Left renal cortex interstitium (tissue), 4 donors: ENCODE measurements at places on chromosomes 7 and 10. TPM values are rescaled to one million over a fixed set of nuclear protein-coding genes. Genes with fewer than 3 reads are reported as not detected.

GRCh38 chr7:41084381-41084780, 618.5 kb downstream of the INHBA start:
- DNase-seq = no peak

DNA sequence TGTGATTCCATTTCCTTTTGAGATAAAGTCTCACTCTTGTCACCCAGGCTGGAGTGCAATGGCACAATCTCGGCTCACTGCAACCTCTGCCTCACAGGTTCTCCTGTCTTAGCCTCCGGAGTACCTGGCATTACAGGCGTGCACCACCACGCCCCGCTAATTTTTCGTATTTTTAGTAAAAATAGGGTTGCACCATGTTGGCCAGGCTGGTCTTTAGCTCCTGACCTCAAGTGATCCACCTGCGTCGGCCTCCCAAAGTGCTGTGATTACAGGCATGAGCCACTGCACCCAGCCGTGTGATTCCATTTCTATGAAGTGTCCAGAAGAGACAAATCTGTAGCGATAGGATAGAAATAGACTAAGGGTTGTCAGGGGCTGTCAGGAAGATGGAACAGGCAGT, 60.4 kb downstream of the CLIP2 start:
- DNase-seq = no peak

The TLX1 gene
- not detected for polyA plus RNA-seq

The TAS2R3 gene
- polyA plus RNA-seq = 0.32 TPM

DNA sequence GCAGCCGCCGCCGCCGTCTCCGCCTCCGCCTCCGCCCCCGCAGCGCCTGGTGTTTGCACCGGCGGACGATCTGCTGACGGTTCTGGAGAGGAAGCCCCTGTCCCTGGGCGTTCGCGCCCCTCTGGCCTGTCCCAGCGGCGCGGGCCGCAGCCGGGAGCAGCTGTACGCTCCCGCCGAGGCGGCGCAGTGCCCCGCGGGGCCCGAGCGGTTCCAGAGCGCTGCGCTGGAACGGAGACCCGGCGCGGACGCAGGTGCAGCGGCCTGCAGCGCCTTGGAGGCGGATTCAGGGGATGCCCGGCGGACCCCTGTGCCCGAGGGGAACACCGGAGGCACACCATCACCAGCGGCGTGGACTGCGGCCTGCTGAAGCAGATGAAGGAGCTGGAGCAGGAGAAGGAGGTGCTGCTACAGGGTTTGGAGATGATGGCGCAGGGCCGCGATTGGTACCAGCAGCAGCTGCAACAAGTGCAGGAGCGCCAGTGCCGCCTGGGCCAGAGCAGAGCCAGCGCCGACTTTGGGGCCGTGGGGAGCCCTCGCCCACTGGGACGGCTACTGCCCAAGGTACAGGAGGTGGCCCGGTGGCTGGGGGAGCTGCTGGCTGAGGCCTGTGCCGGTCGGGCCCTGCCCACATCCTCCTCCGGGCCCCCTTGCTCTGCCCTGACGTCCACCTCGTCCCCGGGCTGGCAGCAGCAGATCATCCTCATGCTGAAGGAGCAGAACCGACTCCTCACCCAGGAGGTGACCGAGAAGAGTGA, 24.8 kb upstream of the ZNF735 start:
- no peak for DNase-seq

DNA sequence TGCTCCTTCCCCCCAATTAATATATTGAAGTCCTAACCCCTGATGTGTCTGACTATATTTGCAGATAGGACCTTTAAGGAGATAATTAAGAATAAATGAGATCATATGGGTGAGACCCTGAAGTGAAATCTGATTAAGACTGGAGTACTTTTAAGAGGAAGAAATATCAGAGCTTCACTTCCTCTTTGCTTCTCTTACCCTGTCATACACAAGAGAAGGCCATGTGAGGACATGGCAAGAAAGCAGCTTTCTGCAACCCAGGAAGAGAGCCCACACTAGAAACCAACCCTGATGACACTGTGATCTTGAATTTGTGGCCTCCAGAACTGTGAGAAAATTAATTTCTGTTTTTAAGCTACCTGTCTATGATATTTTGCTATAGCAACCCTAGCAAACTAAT, 44.2 kb downstream of the JMJD1C start:
- no peak for DNase-seq

The FKBP6 gene
- 0.90 TPM for polyA plus RNA-seq

The SLIT1 gene
- polyA plus RNA-seq = 5.8 TPM
